Activated naive CD4-positive, alpha-beta T cell treated with Interleukin-2 at 50 U/mL for 16 hours (primary cell): ENCODE measurements at places on chromosomes 4 and X.

DNA sequence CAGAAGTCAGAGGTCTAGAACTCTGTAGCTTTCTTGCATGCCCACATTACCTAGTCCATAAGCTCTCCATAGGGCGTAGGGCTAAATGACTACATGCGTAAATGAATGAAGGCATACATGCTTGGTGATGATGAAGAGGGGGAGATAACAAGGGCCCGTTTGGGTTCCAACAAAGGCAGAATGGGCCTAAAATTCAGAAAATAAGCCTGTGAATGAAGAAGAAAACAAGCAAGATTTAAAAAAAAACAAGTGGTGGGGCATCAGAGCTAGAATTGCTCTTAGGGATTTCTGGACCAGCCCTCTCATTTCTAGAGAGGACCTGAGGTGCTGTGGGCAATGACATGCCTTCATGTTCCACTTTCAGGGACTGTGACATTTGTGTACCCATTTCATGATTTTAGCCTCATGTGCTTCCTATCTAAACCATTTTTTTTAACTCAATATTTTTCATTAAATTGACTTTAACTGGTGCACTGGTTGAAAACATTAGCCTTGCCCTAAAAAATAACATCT is 12.1 kb downstream of the GPRIN3 start:
- DNase-seq = no peak

DNA sequence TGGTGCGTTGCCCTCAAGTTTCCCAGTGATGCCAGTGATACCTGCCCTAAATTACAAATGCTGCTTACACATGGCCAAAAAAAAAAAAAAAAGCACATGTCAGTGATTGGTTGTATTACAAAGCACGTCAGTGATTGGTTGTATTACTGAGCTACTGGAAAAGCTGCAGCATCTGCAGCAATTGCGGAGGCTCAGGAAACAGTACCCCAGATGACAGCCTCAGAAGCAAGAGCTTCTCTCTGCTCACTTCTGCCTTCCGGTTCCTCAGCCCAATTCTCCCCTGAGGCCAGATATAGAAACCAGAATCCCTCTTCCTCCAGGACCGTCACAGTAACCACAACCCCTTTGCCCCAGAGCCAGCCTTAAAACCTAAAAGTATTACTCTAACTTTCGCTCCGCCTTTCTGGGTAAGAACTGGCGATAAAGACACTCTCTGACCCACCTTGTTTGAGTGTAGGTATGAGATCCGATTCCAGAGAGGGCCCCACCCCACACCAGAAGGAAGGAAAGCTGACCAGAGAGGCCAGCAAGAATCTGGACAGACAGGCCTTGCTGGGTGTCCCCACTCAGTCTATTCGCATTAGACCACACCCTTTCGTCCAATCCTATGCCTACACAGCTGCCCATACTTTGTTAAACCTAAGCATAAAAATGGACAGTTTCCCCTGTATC is 85.0 kb upstream of the SORBS2 start:
- DNase-seq = no peak

- no peak for DNase-seq
Measured at GRCh38 chrX:78957768-78958130, 12.6 kb downstream of the P2RY10 start.

- DNase-seq = no peak
Measured at GRCh38 chr4:67084783-67085182, 460.5 kb downstream of the CENPC start.

DNA sequence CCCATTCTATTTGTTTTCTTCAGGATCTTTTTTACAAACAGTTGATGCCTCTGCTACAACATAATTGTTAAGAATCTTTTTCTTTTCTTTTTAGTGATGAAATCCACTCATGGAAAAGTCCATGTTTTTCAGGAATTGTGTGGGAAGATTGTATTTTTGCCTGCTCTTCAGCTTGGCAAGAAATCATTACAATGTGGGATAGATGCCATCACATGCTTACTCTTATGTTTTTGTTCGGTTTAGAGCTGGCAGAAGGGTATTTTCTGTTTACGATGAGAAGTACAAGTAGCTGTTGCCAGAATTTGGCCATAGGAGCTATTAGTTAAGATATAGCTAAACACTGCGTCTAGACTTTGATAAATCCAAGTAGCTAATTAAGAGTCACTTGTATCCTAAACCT is 2585.3 kb downstream of the ARAP2 start:
- DNase-seq = no peak

- peak; percentile 30 for DNase-seq
Measured at GRCh38 chr4:48635310-48635709, 144.8 kb downstream of the FRYL start.

DNA sequence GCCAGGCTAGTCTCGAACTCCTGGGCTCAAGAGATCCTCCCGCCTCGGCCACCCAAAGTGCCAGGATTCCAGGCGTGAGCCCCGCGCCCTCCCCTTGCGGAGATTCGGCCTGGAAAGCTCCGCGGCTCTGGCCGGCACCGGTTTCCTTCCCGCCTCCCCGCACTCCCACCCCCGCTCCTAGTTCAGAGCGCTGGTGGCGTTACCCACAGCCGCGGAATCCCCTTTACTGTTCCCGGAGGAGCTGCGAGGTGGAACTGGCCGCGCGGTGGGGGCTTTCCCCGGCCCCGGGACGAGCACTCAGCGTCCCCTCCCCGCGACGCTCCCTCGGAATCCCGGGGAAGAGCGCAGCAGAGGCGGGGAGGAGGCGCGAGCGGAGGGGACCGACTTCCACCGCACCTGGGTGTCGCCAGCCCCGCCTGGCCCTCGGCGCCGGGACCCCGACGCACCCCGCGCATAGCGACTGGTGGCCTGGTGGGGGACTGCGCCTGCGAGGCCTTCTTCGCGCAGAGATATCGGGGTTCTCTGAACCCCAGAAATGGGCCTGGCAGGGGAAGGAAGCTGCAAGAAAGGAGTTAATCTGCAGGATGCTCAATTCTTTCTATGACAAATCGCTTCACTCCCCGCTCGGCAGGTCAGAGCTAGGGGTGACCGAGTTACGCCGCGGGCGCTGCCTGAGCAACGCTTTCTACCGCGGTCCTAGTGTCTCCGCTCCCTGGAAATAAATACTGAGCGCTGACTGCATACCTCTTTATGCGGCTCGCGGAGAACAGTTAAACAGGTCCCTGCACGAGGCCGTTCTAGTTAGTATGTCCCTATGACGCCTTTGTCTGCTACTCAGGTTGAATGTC is 14.6 kb upstream of the SLC25A4 start:
- DNase-seq = peak; percentile 36

- DNase-seq = no peak
Measured at GRCh38 chr4:37728064-37728463, 41.9 kb upstream of the RELL1 start.

- no peak for DNase-seq
Measured at GRCh38 chr4:72169861-72170260, 138.1 kb downstream of the NPFFR2 start.

- DNase-seq = no peak
Measured at GRCh38 chr4:2767705-2768074, 11.6 kb upstream of the TNIP2 start.

DNA sequence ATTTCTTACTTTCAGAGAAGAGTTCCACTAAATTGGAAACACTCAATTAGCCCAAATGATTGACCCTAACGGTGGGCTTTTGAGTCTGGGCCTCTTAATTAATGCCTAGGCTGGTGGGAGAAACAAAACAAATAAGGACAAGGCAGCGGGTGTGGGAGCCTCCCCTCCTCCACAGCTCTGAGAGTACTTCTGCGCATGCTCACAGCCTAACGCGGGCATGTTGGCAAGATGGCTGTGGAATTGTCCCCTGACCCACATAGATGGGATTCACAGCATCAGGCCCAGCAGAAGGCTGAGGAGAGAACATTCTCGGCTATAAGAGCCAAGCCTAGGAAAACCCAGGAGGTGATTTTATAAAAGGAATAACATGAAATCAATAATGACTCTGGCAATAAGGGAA is 230.1 kb downstream of the HS6ST2 start:
- DNase-seq = no peak

DNA sequence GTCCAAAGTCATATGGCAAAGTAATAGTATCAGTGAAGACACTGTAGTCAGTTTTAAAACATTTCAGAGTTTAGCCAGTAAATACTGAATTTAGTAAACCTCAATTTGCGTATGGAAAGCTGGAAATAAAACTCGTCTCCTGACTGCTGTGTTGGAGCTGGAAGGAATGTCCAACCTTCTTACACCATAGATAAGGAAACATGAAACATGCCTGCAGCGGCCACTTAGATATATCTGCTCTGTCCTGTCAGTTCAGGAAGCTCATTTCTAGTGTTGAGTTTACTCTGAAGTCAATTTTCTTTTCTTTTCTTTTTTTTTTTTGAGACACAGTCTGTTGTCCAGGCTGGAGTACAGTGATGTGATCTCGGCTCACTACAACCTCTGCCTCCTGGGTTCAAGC is 21.2 kb downstream of the ARHGAP10 start:
- DNase-seq = no peak

- DNase-seq = no peak
Measured at GRCh38 chr4:106409901-106410889, 41.6 kb upstream of the GIMD1 start.

DNA sequence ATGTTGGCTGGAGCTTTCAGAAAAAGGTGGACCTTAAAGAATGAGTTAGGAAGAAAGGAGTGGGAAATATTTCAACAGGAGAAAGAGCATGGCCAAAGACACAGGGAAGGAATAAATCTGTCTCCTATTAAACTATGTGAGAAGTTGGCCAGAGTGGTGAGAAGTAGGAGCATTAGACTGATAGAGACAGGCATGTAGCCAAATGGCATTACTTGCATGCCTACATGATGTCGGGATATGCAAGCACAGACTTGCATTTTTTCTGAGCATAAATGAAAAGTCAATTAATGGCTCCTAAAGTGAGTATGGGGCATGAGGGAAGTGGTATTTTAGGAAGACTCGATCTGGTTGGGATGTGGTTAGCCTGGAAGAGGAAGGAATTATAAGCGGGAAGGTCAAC is 279.6 kb upstream of the PITX2 start:
- DNase-seq = no peak

DNA sequence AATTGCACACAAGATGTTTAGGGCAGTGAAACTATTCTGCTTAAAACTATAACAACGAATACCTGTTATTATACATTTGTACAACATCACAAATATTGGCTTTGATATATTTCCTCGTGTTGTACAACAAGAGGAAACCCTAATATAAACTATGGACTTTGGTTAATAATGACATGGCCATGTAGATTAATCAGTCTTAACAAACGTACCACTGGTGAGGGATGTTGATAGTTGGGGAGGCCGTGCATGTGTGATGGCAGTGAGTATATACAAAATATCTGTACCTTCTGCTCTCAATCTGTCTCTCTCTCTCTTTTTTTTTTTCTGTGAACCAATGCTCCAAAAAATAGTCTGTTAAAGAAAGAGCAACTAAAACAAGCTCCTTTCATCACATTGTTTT is 22.2 kb upstream of the HPGD start:
- no peak for DNase-seq

DNA sequence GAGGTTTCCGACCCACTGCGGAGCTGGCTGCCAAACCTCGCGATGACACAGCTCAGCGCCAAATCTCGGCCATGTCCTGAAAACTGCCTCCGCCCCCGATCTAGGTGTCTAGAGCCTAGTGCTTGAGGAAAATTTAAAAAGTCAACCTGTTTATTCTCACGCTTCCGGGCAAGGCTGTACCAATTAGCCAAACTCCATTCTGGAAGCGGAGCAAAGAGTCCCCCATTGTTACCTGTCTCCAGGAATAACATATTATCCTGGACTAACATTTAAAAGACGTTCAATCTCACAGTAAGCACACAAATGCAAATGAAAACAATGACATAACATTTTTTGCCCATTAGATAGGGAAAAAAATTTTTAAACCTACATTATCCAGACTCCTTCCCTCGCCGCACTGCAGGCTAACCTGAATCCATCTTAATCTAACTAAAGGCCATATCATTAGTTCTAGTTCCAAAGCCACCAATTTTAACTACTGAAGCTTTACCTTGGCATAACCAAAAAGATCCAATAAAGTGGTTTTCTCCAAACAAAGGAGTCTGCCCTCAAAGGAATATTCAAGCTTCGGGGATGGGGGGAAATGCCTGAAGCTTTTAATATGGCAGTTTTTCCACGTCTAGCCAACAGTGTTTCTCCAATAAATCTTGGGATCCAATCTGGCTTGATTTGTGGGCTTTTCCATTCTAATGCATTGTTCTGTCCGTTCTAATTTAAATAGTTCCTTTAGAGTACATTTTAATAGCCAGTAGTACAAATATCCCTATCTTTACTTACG is 1.9 kb downstream of the HUWE1 start:
- DNase-seq = no peak

GRCh38 chr4:85508654-85509053 is 33.7 kb downstream of the ARHGAP24 start:
- no peak for DNase-seq

GRCh38 chr4:178462710-178463109 is 1020.5 kb upstream of the AGA start:
- no peak for DNase-seq

- DNase-seq = no peak
Measured at GRCh38 chr4:19256823-19257222, 994.9 kb upstream of the SLIT2 start.

GRCh38 chr4:133147286-133147821 is 1.7 kb upstream of the PCDH10 start:
- no peak for DNase-seq

- no peak for DNase-seq
Measured at GRCh38 chr4:119666653-119667091, 38.1 kb upstream of the PDE5A start.

- DNase-seq = no peak
Measured at GRCh38 chrX:46882266-46882665, 30.0 kb upstream of the JADE3 start.

- DNase-seq = no peak
Measured at GRCh38 chr4:173807347-173807746, 277.3 kb upstream of the HAND2 start.

DNA sequence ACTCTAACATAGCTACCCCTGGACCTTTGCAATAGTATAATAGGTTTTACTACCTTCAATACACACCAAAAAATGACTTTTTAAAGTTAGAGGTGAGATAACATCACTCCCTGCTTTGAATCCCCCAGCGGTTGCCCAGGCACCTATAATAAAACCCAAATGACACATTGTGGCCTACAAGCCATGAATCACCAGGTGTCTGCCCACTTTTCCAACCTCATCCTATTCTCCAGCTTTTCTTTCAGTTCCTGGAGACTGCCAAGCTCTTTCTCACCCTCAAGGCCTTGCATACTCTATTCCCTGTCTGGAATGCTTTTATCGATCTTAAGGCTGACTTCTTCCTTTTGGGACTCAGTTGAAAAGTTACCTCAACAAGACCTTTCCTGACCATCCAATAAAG is 16.4 kb upstream of the PRSS48 start:
- no peak for DNase-seq

GRCh38 chr4:40662962-40663604 is 33.4 kb upstream of the RBM47 start:
- DNase-seq = peak; percentile 57

DNA sequence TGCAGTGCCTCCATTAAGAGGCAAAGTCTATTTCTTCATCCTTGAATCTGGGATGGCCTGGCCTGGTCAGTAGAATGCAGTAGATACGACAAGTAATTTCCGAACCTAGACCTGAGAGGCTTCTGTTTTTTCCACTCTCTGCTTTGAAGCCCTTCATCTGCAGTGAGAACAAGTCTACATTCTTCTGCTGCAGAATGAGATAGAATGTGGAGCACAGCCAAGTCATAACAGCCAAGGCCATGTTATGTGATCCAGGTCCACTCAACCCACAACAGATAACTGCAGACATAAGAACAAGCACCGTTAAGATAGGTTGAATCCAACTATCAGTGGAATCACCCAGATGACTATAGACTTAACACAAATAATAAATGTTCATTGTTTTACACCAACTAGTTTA is 1297.7 kb downstream of the C4orf33 start:
- no peak for DNase-seq

GRCh38 chr4:37586194-37586593 is 100.0 kb downstream of the RELL1 start:
- DNase-seq = no peak
